ENCODE measurements at places on chromosomes 3 and 15.

DNA sequence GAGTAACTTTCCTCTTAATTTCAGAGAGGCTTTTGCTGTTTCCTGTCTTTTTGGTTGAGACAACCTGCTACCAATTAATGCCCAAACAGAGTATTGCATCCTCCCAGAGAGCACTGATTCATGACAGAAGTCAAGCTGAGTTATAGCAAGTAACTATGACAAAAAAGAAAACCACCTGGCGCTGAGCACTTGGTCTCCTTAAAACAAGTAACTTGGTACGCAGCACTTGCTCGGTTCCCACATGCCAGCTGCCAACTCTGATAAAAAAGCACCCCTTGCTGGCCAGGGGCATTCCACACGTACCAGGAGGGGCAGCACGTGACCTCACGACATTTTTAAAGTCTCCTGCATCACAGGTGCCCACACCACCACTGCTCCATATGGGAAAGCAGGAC lies 13.5 kb upstream of the MYO5C start:
- DNase-seq, result no peak

GRCh38 chr3:98331329-98331728 lies 22.3 kb upstream of the OR5K4 start:
- DNase-seq, result no peak

GRCh38 chr3:149415484-149415883 lies 38.0 kb upstream of the TM4SF1 start:
- no peak for DNase-seq

- DNase-seq, result no peak
Measured at GRCh38 chr3:128242818-128243601, 89.7 kb downstream of the EEFSEC start.

GRCh38 chr15:84773716-84774115 lies 25.3 kb downstream of the ZNF592 start:
- no peak for DNase-seq

DNA sequence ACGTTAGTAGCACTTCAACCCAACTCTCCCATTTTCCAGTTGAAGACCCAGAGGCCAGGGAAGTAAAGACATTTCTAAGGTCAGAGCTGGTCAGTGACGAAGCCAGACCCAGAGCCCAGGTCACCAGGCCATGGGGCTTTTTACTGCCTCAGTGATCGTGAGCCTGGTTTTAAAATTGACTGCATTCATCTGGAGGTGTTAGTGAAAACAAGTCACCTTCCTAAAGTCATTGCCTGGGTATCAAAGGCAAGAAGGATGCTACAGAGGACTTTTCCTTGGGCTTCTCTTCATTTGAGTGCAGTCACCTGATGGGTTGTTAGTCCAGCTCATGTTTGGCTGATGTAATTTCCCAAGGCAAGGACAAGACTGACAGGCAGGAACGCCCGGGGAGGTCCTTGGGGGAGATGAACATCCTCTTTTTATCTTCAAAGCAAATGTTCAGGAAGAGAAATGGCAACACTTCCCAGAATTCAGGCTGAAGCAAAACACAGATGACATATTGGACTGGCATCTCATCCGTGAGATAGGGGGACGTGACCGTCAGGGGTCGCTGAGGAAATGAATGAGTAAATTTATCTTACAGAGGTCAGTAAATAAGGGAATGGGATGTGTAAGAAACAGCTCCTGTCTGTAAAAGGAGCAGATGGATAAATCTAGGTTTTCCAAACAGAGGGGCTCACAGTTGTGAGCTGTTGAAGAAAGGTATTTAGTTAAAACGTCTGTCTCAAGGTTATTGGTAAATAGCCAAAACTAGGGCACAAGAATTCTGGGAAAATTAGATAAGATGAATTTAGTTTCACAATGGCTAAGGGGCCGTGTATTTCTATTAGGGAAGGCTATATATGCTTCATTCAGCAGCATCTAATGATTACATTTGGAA lies 201.2 kb downstream of the OPA1 start:
- no peak for DNase-seq

- DNase-seq, result no peak
Measured at GRCh38 chr15:34314491-34315490, 22.8 kb downstream of the SLC12A6 start.

GRCh38 chr3:2706144-2706835 lies 403.9 kb downstream of the IL5RA start:
- DNase-seq, result no peak

- no peak for DNase-seq
Measured at GRCh38 chr15:63157891-63158431, 684 bp upstream of the RPS27L start.

GRCh38 chr3:180934638-180935037 lies 22.2 kb downstream of the FXR1 start:
- DNase-seq, result no peak

- DNase-seq, result peak; percentile 59
Measured at GRCh38 chr3:194312743-194313281, 38.3 kb downstream of the CPN2 start.

- no peak for DNase-seq
Measured at GRCh38 chr3:72331076-72331475, 517.2 kb downstream of the SHQ1 start.

- no peak for DNase-seq
Measured at GRCh38 chr15:74616366-74616939, 817 bp downstream of the CLK3 start.

Measured in NCI-H510A treated with DMSO at 0.1 percent for 48 hours (cell line).